Activated CD4-positive, alpha-beta T cell treated with anti-CD3 and anti-CD28 coated beads for 36 hours (primary cell): ENCODE measurements at places on chromosomes 5 and 9.

- no peak for DNase-seq
These were observed 20.9 kb downstream of the NCS1 start for GRCh38 chr9:130193103-130193502.

DNA sequence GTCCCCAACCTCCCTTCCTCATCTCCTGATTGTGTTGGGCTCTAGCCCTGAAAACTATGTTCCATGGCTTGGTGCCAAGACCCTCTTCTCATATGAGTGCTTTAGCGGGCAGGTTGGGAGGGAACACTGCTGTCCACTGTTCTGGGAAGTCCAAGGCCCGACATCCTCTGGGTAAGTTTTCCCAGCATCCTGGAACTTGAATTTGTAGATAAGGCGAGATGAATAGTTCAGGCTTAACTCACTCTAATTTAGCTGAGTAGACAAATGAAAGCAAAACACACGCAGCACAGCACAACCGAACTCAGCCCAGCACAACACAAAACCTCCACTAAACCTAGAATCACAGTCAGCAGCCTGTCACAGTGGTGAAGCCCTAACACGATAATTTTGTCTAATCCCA is 95.3 kb upstream of the SLC28A3 start:
- no peak for DNase-seq

- no peak for DNase-seq
These were observed 55.9 kb downstream of the DAP start for GRCh38 chr5:10704949-10705621.

GRCh38 chr9:81964218-81965171 is 21.2 kb downstream of the SPATA31D3 start:
- no peak for DNase-seq

DNA sequence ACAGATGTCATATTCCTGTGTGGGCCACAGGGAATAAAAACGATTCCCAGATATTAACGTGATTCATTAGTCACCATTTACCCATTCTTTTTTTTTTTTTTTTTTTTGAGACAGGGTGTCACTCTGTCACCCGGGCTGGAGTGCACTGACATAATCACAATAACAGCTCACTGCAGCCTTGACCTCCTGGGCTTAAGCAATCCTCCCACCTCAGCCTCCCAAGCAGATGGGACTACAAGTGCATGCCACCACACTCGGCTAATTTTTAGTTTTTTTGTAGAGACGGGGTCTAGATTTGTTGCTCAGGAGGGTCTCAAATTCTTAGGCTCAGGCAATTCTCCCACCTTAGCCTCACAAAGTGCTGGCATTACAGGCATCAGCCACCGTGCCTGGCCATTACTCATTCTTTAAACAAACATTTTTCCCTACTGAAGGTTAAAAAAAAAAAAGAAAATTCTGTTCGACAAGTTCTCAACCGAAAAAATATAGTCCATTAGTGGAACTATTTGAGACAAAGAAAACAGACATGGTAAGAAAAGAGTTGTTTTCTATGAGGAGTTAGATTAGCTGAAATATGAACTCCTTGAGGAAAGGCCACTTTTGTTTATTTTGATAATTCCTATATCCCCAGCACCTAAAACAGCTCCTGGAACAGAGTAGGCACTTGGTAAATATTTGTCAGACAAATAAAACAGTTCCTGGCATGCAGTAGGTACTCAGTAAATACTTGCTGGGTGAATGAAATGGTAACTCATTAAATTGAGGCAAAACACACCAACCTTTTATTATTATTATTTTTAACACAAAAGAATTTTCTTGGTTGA is 32.1 kb upstream of the PDCL start:
- no peak for DNase-seq

DNA sequence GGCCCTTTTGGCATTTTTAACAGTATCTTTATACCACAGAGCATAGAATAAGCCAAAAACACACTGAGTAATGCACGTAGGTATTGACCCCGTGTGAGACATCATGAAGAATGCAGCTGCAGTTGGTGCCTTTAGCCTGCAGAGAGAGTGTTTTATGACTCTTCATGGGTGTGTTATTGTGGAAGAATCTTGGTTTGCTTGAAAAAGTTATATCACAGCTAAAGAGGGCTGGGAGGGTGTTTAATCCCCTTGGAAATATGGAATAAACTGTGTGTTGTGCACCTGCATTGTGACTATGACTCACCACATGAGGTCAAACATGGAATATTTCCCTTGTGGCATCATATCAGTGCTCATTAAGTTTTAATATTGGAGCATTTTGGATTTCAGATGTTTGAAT is 458.7 kb downstream of the CDH9 start:
- DNase-seq: no peak

DNA sequence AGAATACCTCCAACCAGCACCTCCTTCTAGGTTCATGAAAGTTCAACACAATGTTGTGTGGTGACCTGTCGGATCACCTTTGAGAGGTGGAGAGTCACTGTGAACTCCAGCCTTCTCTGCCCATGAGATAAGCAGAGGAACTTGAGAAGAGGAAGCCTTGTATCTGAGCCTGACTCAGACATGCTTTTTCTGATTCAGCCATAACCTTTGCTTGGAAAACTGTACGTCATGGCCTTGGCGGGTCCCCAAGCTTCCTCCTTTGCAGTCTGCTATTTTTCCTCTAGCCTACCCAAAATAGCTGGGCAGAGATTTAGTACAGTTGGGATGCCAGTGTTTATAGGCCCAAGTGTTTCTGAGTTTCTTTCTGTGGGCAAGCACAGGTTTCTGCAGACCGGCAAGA is 274.7 kb downstream of the CETN3 start:
- no peak for DNase-seq

DNA sequence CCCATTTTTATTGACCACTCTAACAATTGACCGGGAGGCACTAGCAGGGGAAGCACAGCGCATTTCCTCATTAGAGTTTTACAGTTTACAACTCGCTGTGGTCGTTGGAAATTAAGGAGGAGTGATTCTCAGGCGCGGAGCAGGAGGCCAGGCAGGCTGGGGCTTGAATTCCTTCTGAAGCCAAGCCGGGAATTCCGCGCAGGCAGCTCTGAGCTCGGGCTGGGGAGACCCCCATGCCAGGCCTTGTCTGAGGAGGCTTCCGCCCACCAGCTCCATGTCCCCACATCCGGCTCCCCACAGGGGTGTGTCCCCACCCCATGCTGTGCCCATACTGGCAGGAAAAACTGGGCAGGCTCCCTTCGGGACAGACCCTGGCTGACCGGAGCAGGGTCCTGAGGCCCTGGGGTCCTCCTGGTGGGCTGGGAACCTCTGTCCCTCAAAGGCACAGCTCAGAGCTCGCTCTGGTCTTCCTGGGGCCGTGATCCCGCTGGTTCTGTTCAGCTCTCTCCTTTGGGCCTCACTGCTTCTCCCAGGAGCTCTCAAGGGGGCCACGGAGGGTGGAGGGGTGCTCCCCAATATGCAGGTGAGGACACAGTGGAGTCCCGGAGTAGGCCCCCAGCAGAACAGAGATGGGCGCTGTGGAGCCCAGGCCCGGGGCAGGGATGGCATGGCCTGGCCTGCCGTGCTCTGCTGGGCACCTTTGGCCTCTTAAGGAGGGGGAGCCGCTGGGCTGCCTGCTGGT is 1.3 kb upstream of the NRARP start:
- DNase-seq: no peak

- DNase-seq: no peak
These were observed 56.9 kb upstream of the GGTA1 start for GRCh38 chr9:121556580-121556979.

DNA sequence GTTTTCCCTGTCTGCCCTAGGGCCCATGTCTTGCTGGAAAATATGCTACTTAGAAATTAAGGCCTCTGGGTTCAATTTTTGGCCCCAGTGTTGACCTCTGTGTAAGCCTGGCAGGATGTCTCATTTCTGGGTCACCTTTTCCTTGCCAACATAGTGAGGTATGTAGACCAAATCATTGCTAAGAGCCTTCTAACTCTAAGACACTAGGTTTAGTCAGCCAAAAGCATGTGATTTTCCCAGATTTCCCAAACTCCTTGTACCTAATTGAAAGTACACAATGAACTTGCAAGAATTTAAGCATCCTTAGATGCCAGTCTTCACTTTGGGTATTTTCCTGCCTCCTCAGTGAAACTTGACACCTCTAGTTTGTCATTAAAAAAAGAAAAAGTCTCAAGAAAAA is 77.0 kb downstream of the GALNT10 start:
- DNase-seq: no peak

GRCh38 chr9:98502311-98502975 is 206.3 kb downstream of the GABBR2 start:
- no peak for DNase-seq
